ENCODE measurements at places on chromosomes 7 and 10. TPM values are rescaled to one million over a fixed set of nuclear protein-coding genes. Genes with fewer than 3 reads are reported as not detected.

PRLHR gene
- polyA plus RNA-seq, result 0.03 TPM

SEPTIN7 gene
- 362 TPM for polyA plus RNA-seq

ACSM6 gene
- polyA plus RNA-seq, result 0.25 TPM

GPER1 gene
- 6.9 TPM for polyA plus RNA-seq

TMEM176B gene
- polyA plus RNA-seq, result 103 TPM

ZNF853 gene
- polyA plus RNA-seq, result 20.5 TPM

URGCP gene
- 39.4 TPM for polyA plus RNA-seq

NME8 gene
- not detected for polyA plus RNA-seq

MYPN gene
- 0.10 TPM for polyA plus RNA-seq

IFIT3 gene
- 11.7 TPM for polyA plus RNA-seq

CDC14C gene
- polyA plus RNA-seq, result 0.05 TPM

TMEM213 gene
- 43.2 TPM for polyA plus RNA-seq

CYP3A7 gene
- polyA plus RNA-seq, result 1.3 TPM

GRCh38 chr7:18890885-18891621, 226.4 kb downstream of the TWIST1 start:
- no peak for DNase-seq

DNA sequence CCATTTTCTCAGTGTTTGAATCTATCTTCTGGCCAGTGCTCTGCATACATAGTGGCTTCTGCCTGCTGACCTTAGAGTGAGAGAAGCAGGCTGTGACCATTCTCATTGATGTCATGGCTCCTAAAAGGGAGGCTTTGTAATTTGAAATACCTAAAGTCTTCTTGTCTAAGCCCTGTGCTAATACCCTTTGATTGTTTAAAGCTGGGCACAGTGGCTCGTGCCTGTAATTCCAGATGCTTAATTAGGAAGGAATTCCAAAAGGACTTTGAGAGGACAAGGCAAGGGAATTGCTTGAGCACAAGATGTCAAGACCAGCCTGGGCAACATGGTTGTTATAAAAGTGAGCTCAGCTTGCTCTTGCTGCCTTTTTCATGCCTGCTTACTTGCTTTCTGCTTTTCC, 81.7 kb downstream of the APBB1IP start:
- no peak for DNase-seq

- DNase-seq, result no peak
Observed at GRCh38 chr7:47601119-47601880, 19.4 kb upstream of the TNS3 start.

DNA sequence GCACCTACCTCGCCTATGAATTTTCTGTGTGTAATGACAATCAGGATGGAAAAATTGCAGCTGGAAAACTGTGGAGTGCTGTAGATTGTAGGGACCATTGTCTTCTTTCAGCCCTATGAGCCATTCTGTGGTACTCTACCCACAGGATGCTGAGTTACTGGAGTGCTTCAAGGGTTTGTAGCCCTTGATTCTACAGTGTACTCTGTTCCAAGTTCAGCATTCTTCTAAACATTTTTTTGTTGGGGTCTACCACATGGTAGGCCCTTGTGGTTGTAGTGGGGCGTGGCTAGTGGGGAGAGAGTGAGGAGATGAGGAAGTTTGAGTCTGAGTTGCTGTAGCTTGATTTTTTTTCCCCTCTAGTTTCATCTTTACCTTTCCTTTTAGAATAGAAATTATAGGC, 33.5 kb downstream of the REEP3 start:
- no peak for DNase-seq

- no peak for DNase-seq
Observed at GRCh38 chr10:103901299-103901698, 16.7 kb downstream of the STN1 start.

- DNase-seq, result no peak
Observed at GRCh38 chr7:79770063-79770462, 316.6 kb upstream of the MAGI2 start.

DNA sequence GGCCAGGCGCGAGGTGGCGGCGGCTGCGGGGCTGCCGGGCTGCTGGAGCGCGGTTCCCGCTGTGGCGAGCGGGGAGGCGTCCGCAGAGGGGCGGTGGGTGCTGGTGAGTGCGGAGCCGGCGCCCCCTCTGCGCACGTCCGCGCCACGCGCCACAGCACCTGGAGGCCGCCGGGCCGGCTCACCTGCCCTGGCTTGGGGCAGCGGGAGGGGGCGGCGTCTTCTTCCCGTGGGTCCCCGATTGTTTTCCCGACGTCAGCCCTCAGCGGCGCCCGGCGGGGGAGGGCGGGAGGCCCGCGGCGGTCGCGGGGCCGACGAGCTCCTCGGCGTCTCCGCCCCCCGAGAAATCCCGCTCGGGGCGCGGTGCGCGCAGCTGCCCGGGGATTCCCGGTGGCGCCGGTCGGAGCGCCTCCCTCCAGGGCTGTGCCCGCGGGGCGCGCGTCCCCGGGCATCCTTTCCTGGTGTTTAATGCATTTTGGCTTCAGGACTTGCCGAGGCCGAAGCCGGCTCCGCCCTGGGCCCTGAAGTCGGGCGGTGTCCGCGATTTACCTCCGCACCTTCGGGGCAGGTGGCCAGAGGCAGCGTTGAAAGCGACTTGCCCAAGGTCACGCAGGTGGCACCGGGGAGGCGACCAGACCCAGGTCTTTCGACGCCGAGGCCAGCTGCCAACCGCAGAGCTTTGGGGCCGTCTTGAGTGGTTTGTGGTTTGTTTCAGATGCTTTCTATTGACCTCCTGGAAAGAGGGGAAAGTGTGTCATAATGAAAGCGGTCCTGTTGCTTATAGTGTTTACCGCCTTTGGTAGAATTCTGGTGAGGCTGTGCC, 561 bp downstream of the PLEKHA1 start:
- DNase-seq, result peak; percentile 29

DNA sequence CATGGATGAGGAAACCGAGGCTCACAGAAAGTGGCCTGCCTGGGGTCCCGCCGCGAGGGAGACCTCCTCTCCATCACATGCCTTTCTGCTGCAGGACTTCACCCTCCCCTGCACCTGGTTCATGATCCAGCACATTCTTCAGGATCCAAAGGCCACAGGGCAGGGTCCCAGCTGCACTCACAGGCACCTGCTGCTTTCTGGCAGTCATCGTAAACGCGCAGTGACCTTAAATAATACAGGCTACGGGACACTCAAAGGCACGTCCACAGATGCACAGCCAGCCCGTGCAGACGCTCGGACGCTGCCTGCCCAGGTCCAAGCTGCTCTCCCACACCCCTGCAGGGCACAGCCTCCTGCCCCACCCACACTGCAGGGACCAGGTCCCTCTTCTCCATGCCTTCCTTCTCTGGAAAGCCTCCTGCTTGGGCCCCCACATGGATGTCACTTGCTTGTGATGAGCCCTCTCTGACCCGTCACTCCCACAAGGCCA, 49.9 kb downstream of the CALML3 start:
- no peak for DNase-seq

GRCh38 chr7:81333536-81333935, 414.7 kb upstream of the SEMA3C start:
- no peak for DNase-seq

DNA sequence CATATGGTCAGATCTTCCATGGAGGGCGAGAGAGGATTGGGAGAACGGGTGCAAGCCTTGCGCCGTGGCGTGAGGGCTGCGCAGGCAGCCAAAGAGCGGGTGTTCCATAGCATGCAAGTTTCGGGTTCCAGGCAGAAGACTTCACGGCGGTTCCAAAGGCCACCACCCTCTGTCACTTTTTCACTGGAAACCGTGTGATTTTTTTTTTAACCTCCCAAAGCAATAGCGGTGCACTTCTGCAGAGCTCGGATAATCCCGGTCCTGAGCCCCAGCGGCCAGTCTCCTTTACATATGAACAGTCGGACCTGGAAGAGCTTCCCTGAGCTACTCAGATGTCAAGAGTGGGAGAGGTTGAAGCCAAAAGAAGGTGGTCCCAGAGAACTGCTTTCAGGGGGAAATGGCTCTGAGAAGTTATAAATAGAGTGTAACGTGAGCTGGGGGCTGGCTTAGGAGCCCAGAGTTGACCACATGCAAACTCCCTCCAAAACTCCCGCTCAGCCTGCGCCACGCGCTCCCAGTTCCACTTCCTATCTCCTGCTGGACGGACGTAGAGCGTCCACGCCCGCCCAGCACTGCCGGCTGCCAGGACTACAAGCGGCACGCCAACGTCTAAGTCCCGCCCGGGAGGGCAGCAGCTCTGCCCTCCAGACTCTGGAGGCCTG, at the start of gene MEOX2:
TSS of gene MEOX2 (minus strand) at position 389 of the 662 bp plus-strand sequence. CDS start at position 108, 281 bp downstream.
- DNase-seq, result peak; percentile 71

DNA sequence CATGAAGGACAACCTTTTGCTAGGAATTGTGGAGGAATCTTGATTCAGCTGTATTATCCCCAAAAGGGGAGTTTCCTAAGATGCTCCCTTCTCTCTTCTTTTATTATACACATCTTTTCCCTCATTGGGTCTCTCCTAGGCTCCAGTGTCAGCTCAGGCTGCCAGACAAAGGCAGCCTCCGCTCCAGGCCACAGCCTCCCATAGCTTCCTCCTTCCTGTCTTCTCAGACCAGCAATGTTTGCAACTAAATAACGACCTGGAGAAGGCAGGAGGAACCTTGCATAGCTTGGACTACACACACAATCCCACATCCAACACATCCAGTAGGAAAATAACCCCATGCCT, 12.3 kb downstream of the SFXN3 start:
- DNase-seq, result no peak

DNA sequence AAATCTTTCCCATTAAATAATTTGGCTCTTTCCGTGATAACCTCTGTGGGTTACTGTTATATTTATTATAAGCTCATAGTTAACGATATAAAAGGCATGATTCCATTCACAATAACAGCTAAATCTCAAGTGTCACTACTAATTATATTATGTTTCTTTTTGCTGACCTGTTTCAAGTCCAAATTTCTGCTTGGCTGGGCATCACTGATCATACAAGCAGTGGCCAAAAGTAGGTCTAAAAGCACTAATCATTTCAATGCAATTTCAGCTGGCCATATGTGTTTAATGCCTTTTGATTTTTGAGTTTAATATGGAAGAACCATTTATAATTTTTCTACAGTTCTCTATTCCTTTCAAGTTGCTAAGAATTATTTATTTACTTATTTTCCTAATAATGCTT, 110.7 kb downstream of the SEMA3A start:
- DNase-seq, result no peak

DNA sequence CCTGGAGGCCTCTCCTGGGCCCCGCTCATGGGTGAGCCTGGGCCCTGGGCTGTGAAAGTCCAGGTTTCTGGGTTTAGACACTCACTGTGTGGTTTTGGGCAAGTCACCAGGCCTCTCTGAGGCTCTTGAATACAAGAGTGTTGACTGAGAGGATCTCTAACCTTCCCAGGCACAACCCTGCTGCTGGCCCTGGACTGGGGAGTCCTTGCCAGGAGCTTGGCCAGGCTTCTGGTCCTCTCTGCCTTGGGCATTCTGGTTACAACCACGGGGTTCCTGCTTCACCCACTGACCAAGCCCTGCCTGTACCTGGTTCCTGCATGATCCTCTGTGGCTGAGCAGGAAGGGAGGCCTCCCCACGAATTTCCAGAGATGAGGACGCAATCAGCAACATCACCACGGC, 63.6 kb upstream of the COL13A1 start:
- DNase-seq, result no peak

GRCh38 chr7:155916926-155917655, 104.8 kb upstream of the SHH start:
- no peak for DNase-seq
